Activated CD4-positive, alpha-beta T cell treated with anti-CD3 and anti-CD28 coated beads, Interleukin-2, Interleukin-6, amounts not matched to agents 100 ng/mL and 50 ng/mL, durations not matched to agents 16 hours and 8 hours (primary cell): ENCODE measurements at places on chromosomes 3 and 15.

DNA sequence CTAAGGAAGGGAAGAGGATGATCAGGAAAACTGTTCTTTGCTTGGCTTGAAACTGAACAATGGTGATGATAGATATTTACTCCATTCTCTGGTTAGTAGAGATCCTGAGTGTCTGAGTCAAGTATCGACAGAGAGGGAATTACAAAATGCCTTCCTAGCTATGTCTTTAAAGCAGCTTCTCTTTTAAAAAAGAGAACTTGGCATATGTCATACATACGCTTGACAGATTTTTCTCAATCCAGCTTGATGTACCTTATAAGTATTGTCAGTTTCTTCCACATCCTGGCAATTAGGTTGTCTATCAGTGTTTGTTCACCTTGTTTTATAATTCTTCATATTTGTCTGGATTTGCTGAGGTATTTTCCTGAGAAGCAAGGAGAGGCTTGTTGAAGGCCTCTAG, 5.0 kb upstream of the EPHB1 start:
- no peak for DNase-seq

DNA sequence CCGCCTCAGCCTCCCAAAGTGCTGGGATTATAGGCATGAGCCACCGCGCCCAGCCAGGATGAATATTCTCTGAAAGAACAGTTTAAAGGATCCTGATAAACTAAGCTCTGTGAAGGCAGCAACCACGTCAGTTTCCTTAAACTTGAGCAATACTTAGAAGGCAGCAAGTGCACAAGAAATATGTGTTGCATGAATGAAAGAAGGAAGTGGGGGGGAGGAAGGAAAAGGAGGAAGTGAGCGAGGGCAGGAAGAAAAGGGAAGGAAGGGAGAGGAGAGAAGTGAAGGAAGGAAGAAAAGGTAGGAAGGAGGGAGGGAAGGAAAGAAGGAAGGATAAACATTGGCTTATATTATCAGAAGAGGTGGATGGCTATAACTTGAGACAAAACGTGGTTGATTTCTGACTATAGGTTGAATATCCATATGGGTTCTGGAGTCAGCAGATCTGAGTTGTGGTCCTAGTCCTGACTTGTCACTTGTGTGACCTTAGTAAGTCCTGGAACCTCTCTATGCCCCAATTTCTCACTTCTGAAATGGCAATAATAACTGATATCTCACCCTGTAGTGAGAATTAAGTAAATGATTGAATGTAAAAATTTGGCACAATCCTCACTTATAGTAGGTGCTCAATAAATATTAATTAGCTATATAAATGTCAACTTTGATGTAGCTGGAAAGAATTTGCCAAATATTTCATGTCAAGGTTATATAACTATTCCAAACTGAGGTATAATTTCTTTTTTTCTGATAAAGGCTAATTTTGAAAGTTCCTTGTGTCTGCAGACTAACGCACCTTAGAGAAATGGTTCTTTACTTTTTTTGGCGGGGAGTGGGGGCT, 12.0 kb upstream of the SEMA4B start:
- no peak for DNase-seq

DNA sequence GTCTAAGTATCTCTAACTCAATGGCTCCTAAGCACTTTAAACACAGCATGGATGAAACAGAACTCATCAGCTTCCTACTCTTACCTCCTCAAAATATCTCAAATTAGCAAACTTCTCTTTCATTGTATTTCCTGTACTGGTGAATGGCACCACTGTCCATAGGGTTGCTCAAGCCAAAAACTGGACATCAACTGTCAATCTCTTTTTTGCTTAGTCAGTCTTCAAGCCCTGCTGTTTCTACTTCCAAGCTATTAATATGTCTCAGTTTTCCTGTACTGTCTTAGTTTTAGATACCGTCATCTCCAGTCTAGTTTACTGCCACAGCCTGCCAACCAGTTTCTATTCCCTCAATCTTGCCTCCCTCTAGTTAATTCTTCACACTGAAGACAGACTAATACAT, 48.3 kb upstream of the KPNA4 start:
- DNase-seq, result no peak

- no peak for DNase-seq
These were observed 88.9 kb upstream of the TBC1D5 start for GRCh38 chr3:17831366-17831765.

- peak; percentile 91 for DNase-seq
These were observed at the start of gene ALCAM for GRCh38 chr3:105366326-105367062. Gene ALCAM, plus strand, starts transcription at chr3:105366909.

GRCh38 chr15:91151781-91152563, 51.9 kb downstream of the SV2B start:
- DNase-seq, result no peak

DNA sequence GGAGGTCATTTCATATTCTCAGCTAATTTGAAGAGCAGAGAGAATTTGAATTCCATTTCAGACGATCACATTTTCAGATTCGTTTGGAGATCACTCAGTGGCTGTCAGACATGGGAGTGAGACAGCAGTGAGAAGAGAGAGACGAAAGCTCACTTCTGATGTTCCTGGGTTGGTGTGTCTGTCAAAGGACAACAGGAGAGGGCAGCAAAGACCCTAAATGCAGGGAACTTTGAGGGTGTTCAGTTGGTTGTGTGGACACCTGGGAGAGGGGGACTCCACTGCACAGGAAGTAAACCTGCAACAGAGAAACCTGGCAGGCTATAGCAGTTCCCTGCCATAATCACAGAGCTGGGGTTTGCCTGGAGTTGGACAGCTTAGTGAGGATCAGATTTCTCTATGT, 675.1 kb downstream of the SQOR start:
- DNase-seq, result no peak

- no peak for DNase-seq
These were observed 56.6 kb upstream of the SPRED1 start for GRCh38 chr15:38196076-38196475.

DNA sequence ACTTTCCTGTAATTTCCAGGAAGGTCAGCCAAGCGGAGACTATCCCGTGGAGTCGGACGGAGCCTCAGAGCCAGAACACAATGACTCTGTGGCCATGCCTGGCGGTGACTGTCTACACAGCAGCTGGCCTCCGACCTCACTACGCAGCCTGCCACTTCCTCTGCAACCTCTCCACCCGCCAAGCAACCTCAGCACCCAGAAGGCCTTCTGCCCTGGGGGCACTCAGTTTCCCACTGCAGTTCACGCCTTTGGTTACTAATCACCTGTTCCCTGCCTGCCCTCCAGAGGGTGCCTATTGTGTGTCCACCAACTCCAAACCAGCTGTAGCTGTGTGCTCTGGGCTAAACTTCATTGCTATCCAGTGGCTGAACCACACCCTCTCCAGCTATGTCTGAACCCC, 44.0 kb downstream of the TM2D3 start:
- DNase-seq, result no peak

GRCh38 chr15:94247789-94248638, 16.7 kb downstream of the MCTP2 start:
- no peak for DNase-seq

GRCh38 chr3:149368674-149369497, 8.6 kb downstream of the TM4SF1 start:
- no peak for DNase-seq

DNA sequence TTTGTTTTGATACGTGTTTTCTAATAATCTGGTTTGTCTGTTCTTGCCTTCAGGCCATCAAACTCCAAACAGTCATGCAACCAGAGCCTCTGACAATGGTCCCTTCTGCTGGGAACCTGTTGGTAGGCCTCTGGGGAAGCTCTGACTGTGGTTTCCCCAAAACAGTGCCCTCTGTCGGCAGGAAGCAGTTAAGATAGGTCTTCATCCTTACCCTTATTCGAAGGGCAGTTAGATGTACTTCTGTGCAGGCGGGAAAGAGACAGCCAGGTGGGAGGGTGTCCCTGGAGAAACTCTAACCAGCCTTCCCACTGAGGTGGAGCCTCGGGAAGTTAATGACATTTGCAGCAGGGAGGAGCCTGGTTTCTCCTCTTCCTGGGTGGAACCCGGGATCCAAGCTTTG, 81.6 kb upstream of the CHMP2B start:
- peak; percentile 37 for DNase-seq

GRCh38 chr15:93001881-93002280, 87.1 kb downstream of the RGMA start:
- no peak for DNase-seq

GRCh38 chr15:71111181-71111565, 4.1 kb upstream of the THSD4 start:
- DNase-seq, result no peak

DNA sequence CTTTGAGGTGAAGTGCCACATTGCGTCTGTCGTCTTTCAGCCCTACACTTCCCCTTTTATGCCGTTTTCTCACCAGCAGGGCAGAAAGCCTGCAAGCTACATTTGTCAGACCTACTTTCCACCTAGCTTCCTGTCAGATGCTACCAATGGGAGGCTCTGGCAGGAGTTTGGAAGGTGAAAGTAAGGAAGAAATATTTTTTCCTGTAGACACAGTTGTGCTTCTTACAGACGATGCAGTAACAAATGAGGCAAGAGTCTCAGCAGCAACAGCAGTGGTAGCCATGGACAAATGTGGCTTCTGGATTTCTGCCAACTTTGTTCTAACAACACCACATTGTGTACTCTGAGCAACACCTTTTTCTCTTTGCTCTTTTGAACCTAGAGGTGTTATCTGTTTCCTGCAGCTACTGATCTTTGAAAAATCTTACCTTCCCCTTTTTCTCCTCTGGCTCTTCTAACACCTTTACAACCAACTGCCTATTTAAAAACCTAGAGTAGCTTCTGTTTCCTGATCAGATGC, 70.6 kb upstream of the STT3B start:
- DNase-seq, result no peak

- DNase-seq, result no peak
These were observed 924.3 kb upstream of the GBE1 start for GRCh38 chr3:82685761-82686160.

GRCh38 chr3:152054315-152054714, 180.9 kb downstream of the SUCNR1 start:
- no peak for DNase-seq

DNA sequence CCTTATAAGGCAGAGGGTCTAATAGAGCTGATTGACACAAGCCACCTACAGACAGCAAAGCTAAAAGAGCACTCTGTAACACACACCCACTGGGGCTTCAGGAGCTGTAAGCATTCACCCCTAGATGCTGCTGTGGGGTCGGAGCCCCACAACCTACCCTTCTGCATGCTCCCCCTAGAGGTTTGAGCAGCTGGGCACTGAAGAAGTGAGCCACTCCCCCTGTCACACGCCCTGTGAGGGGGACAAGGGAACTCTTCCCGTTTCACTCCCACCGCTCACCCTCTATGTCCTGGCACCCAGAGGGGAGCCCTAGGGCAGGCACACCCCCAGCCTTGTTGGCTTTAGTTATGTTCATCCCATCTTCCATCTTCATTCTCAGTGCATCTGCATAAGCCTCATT, 9.4 kb upstream of the CSTA start:
- no peak for DNase-seq

DNA sequence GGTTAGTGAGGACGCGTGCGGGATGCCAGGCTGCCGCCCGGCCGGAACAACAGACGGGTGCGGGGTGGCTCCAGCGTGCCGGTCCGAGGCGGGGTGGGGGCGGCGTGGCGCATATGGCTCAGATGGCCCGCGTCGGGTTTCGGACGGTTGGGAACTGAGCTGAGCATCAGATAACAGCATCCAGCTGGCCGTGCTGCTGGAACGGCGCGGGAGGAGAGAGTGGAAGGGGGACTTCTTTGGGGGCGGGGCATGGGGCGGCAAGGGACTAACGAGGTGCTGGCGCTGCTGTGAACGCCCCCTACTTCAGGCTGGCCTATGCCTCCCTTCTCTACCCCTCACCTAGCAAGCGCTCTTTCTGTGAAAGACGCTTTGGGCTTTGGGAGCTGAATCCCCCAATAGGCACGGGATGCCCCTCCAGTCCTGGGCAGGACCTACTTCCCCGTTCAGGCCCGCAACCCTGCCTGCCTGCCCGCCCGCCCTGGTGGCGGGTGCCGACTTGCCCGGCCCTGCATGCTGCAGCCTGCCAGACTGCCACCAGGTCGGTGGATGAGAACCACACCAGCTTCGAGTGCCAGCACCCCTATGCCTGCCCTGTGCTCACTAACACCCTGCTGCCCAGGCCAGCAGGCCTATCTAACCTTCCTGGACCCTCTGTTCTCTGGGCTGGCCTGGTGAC, 542 bp downstream of the INKA1 start:
- DNase-seq, result peak; percentile 36

DNA sequence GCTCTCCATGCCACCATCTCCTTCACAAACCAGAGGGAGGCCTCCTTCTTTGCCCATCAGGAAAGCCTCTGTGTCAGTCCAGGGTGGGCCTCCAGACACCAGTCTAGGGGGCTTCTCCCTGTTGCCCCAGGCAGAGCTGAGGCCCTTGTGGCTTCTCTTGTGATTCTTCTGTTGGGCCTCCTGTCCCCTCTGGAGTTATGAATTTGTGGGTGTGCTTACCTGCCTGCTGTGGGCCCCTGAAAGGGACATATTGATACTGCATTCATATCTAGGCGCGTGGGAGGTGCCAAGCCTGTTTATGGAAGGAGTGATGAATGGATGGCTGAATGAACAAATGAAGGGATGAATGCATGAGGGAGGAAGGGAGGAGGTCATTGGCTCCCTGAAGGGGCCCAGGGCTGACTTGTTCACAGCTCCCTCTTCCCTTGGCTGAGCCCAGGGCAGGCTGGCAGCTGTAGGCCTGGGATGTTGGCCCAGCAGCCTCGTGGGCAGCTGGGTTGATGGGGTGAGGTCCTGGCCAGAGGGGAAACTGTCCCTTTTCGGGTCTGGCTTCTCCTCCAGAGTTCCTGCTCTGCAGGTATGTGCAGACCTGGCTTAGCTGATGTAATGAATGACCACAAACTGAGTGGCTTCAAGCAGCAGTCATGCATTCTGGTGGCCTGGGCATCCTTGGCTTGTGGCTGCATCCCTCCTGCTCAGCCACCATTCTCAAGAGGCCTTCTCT, 195.4 kb downstream of the GOLGA6L6 start:
- no peak for DNase-seq

GRCh38 chr3:171875923-171876412, 32.8 kb downstream of the TMEM212 start:
- DNase-seq, result no peak

DNA sequence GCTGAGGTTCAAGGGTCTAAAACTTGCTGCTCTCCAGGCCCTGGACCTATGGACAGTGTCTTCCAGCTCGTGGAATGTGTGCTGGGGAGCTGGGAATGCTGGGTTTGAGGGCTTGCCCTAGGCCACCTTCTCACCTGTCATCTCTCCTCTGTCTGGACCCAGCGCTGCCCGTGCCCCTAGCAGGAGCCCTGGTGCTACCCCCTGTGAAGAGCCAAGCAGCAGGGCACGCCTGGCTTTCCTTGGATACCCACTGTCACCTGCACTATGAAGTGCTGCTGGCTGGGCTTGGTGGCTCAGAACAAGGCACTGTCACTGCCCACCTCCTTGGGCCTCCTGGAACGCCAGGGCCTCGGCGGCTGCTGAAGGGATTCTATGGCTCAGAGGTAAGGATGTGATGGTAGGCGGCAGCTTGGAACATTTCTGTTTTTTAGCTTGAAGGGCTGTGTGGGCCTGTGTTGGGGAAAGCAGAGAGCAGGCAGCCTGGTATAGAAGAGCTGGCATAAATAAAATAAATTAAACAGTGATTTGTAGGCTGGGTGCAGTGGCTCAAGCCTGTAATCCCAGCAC, 5.1 kb downstream of the CHRD start:
- no peak for DNase-seq

DNA sequence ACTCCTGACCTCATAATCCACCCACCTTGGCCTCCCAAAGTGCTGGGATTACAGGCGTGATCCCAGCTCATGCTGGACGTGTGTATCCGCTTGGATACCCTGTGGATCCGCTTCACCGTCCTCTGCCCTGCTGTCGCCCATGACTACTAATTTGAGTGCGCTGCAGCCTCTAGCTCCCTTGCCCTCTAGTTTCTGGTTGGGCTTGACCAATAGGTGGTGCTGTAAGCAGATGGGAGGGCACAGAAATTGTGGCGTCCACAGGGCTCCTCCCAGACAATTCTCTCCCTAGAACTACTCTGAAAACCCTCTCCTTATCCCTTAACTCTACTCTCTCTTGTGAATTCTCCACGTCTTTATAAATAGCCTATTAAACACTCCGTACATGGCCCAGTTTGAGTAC, 36.2 kb downstream of the ZPLD1 start:
- no peak for DNase-seq
